ENCODE measurements at places on chromosomes 7 and 10.

DNA sequence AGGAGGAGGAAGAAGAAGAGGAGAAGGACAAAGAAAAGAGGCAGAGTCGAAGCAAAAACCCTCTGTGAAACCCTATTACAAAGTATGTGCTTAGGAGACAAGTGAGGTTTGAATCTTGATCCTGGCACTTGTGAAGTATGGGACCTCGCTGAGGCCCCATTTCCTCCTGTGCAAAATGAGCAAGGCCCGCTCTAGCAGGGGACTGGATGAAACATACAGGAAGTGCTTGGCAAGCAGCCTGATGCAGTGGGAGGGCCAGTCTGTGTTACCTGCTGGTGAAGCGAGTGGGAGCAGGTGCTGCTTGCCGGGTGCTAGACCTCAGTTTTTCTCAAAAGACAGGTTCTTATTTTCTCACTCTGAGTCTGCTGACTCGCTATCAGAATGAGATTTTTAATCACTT lies 150.4 kb downstream of the JCAD start:
- DNase-seq, result no peak

DNA sequence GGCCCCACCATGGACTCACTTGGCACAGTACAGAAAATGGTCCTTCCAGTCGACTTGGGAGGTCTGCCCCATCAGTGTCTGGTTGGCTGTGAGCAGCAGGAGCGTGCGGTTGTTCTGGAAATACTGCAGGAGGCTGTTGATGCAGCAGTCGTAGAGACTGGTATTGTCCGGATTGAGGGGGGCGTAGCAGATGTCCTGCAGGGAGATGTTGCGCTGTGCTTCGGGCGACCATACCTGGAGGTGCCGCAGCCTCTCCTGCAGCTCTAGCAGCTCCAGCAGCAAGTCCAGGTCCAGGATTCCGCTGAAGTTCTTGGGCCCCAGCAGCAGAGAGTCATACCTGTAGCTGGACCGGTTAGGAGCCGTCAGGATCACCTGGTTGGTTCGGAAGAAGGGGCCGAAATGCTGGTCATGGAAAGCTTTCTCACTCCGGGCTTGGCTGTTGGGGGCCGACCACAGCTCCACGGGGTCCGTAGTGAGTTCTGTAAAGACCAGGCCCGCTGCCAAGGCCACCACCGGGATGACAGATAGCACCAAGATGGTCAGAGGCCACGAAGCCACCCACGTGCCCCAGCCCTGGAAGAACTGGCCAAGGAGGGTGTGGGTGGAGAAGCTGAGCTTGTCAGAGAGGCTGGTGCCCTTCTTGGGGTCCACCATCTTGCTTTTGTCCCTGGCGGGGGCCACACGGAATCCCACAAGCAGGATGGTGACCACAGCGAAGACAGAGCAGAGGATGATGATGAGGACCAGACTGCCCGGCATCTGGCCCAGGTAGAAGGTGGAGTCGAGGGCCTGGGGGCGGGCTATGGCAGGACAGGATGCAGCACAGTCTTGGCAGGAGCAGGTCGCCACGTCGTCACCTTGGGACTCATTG lies 2.1 kb downstream of the NPC1L1 start:
- DNase-seq, result no peak

GRCh38 chr10:52312942-52313255 lies 1.2 kb upstream of the DKK1 start:
- no peak for DNase-seq

DNA sequence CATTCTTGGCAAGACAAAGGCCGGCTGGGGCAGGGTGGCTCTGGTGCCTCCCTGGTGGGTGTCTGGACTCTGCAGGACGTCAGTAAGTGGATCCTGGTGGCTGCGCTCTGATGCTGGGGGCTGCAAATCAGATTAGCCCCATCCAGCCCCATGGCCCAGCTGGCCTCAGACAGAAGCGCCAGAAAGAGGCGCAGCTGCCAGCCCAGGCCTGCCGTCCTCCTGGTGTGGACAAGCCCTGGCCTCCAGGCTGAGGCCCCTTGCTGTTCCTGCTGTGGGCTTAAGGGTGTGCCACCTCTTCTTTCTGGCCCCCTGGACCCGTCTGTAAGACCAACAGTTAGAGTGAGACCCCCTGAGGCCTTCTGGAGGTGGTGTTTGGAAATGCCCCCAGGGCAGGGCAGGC lies 5.9 kb upstream of the LFNG start:
- DNase-seq, result no peak

DNA sequence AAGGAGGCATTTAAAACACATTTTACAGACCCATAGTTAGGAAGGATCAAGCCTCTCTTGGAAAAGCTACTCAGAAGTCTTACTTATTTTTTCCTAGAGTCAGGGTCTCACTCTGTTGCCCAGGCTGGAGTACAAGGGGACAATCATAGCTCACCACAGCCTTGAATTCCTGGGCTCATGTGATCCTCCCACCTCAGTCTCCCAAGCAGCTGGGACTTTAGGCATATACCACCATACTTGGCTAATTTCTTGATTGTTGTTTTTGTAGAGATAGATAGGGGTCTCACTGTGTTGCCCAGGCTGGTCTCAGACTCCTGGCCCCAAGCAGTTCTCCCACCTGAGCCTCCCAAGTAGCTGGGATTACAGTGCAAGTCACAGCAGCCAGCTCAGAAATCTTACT lies 354.7 kb upstream of the GALNT17 start:
- DNase-seq, result no peak
